ENCODE measurements at places on chromosomes 7 and 10.

GRCh38 chr10:36280890-36281499 lies 638.9 kb upstream of the FZD8 start:
- no peak for DNase-seq

DNA sequence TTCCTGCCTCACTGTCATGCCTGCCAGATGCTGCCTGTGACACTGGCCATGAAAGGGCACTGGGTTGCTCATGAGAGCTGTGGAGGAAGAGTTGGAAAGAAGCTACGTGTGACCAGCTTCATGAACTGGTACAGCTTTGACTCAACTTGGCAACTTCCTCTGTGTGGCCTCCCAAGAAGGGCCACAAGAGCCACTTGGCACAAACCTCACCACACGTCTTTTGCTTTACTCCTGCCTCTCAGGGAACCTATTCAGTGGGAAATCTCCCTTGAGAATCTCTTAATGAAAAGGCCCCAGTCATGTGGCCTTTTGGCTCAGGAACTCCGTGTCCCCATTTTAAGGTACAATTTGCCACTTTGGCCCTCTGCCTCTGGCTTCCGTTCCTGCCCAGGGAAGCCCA lies 54.5 kb downstream of the FRMD4A start:
- no peak for DNase-seq

- DNase-seq: no peak
Measured at GRCh38 chr7:39261771-39262170, 284.1 kb downstream of the POU6F2 start.

- no peak for DNase-seq
Measured at GRCh38 chr10:117746541-117747448, 204.2 kb downstream of the EMX2 start.

- no peak for DNase-seq
Measured at GRCh38 chr10:3057946-3058345, 9.4 kb upstream of the PFKP start.

Data from NCI-H774 (cell line).